Osteocyte (in vitro differentiated cells): ENCODE measurements at places on chromosomes 7 and 10. TPM values are rescaled to one million over a fixed set of nuclear protein-coding genes. Genes with fewer than 3 reads are reported as not detected.

GRCh38 chr10:55474258-55474657 is 673.2 kb upstream of the PCDH15 start:
- H3K4me1 ChIP-seq = peaks cover 4% of the 10 kb centered on the region
- H3K4me3 ChIP-seq = no peak overlapping the region
- H3K27me3 ChIP-seq = no peaks in the 10 kb centered on the region
- no peak overlapping the region for H3K27ac ChIP-seq
- DNase-seq = no peak

DNA sequence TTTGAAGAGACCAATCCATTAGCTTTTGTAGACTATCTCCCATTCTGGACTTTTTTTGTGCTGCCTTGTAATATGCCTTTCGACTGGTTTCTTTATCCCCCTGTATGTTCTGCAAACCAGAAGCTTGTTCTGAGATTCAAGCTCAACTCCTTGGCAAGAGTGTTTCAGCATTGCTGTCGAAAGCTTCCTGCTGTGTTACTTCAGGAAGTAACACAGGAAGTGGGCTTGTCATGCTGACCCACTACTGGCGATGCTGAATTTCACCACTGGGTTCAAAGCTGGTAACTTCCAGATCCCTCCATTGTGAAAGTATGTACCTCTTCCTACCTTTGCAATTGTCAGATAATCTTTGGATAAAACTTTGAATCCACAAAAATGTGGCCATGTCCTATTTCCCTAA is 57.9 kb upstream of the INSYN2A start:
- H3K4me1 ChIP-seq = peaks cover 12% of the 10 kb centered on the region
- H3K36me3 ChIP-seq = peaks cover 19% of the 10 kb centered on the region
- no peak for DNase-seq
- H3K27ac ChIP-seq = no peak overlapping the region
- no peaks in the 10 kb centered on the region for H3K27me3 ChIP-seq
- no peak overlapping the region for H3K4me3 ChIP-seq

GRCh38 chr10:118874171-118874570 is 119.4 kb upstream of the CACUL1 start:
- peaks cover 17% of the 10 kb centered on the region for H3K4me1 ChIP-seq
- H3K27me3 ChIP-seq = peaks cover 9% of the 10 kb centered on the region

Gene COA1
- 45.9 and 47.8 TPM in 2 replicates for total RNA-seq

DNA sequence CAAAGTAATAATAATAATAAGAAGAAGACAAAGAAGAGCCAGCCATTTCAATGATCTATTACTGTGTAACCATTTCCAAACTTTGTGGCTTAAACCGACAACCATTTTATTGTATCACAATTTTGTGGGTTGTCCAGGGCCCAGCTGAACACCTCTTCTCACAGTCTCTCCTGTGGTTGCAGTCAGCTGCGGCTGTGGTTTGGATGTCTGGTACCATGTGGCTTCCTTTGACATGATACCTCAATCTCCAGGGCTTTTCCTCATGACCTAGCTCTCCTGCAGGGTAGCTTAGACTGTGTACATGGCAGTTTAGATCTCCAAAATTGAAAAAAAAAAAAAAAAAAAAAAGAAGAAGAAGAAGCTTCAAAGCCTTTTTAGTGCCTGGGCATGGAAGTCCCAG is 72.6 kb upstream of the NFKB2 start:
- H3K36me3 ChIP-seq = peaks cover 5% of the 10 kb centered on the region
- no peak for DNase-seq
- no peak overlapping the region for H3K27ac ChIP-seq
- peaks cover 24% of the 10 kb centered on the region for H3K4me1 ChIP-seq
- H3K27me3 ChIP-seq = no peaks in the 10 kb centered on the region

- H3K27ac ChIP-seq = no peak overlapping the region
- no peaks in the 10 kb centered on the region for H3K36me3 ChIP-seq
- H3K4me1 ChIP-seq = no peaks in the 10 kb centered on the region
- H3K27me3 ChIP-seq = no peaks in the 10 kb centered on the region
- DNase-seq = no peak
Measured at GRCh38 chr10:48844616-48845015, 95.0 kb downstream of the LRRC18 start.

DNA sequence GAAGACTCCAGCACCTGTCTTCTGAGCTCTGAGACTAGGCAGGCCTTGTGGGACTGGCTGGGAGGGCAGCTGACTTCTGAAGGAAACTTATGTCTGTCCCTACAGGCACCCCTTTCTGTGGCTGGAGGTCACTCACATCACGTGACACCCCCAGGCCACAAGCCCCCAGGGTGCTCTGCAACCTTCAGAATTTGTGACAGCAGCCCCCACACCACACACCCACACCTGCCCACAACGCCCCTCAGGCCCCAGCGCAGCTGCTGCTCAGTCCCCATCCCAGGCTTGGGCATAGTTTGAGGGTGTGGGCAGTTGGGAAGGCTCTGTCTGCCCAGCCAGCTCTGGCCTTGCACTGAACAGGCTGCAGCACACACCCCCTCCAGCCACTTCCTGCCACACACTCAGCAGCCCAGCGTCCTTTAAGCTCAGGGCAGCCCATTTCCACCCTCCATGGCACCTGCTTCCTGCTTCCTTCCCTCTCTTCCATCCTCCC is 80.0 kb upstream of the UNC5B start:
- H3K27ac ChIP-seq = no peak overlapping the region
- no peak overlapping the region for H3K4me3 ChIP-seq
- peak; percentile 75 for DNase-seq
- H3K27me3 ChIP-seq = peaks cover 38% of the 10 kb centered on the region
- H3K4me1 ChIP-seq = no peaks in the 10 kb centered on the region
- no peaks in the 10 kb centered on the region for H3K36me3 ChIP-seq

DNA sequence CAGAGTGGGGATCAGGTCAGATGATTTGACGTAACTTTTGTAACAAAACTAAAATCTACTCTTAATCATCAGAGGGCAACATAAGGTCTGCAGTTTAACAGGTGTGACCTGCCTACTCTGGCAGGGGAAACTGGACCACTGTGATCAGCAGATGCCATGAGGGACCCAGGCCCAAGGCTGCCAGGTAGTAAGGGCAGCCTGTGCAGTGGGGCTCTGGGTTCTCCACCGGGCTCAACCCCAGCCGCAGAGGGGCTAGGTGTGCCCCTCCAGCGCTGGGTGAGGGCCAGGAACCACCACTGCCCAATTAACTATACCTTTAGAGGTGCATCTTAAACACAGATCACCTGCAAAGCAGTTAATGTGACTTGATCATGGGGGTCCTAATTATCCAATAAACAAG is 17.6 kb downstream of the AKR1B1 start:
- H3K4me1 ChIP-seq = no peaks in the 10 kb centered on the region
- no peaks in the 10 kb centered on the region for H3K27me3 ChIP-seq
- no peak for DNase-seq
